ENCODE measurements at places on chromosomes 7 and 10.

DNA sequence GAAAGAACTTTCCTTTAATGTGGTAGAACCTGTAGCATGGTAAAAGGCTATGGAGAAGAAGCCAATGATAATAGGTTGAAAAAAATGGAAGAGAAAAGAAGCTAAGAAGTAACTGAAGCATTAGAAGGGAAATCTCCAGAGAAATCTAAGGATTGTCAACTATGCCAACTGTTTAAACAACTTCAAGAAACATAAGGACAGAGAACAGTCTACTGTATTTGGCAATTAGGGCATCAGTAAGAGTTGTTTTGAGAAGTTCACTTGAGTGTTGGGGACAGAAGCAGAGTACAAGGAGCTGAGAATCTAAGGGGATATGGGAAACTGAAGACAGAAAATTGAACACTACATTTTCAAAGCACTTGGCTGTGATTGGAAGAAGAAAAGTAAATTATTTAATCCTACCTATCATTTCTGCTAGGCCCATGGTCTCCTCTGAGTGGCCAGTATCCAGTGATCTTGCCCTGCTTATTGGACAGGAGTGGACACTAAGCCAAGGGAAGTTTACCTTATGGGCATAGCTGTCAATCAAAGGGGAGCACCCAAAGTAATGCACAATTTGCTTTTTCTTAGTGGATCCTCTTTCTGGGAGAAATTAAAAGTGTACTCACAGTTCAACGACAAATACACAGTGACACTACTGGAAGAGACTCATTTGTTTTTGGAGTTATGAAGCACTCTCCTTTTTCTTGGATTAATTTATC lies 56.4 kb upstream of the CCDC71L start:
- DNase-seq, result no peak

DNA sequence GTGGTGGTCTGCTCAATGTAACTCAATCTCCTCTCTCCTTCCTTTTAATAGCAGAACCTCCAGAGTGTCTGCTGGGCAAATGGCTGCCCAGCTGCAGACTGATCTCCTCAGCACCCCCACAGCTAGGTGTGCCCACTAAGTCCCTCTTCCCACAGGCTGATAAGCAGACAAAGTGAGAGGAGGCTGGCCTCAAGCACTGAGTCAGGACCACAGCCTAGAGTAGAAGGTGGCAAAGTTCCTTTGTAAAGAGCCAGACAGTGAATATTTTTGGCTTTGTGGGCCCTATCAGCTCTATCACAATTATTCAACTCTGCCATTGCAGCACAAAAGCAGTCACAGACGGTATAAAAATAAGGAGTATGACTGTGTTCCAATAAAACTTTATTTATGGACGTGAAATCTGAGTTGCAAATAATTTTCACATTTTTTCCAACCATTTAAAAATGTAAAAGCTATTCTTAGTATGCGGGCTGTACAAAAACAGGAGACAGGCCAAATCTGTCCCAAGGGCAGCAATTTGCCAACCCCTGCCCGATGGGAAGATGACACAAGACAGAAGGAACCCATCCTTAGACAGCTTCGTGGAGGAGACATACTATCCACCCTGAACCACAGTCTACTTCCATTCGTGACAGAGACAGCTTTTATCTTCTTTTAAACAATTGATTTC lies 23.4 kb downstream of the JAZF1 start:
- DNase-seq, result no peak

DNA sequence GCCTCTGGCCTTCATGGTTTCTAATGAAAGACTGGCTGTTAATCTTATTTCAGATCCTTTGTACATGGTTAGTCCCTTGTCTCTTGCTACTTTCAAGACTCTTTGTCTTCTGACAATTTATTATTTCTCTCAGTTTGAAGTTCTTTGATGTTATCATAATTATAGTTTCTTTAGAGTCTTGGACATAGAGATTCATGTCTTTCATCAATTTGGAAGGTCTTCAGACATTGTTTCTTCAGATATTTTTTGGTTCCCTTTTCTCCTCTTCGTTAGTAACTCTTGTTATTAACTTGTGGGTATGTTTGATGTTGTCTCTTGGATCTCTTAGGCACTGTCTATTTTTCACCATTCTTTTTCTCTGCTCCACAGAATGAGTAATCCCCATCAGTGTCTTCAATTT lies 8.7 kb downstream of the ZNF37A start:
- no peak for DNase-seq

DNA sequence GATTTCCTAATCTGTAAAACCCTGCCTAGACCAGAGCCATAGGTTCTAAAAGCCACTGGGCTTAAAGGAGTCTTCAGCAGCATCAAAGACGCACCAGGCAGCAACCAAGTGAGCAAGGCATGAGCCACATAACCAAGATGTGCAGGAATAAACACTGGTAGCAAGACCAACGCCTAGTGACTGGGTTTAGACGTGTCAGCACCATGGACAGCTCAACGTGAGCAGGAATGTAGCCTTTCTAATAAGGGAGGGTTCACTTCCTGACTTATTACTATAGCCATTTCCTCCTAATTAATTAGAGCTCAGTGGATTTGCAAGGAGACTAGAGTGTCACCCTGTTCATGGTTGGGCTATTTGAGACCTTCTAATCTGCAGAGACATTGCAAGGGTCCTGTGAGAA lies 223.7 kb downstream of the LHFPL3 start:
- no peak for DNase-seq

- no peak for DNase-seq
Measured at GRCh38 chr7:50321487-50322067, 17.1 kb downstream of the IKZF1 start.
